ENCODE measurements at places on chromosomes 1 and 21.

GRCh38 chr1:215459136-215459535, 108.0 kb upstream of the KCTD3 start:
- DNase-seq: no peak

DNA sequence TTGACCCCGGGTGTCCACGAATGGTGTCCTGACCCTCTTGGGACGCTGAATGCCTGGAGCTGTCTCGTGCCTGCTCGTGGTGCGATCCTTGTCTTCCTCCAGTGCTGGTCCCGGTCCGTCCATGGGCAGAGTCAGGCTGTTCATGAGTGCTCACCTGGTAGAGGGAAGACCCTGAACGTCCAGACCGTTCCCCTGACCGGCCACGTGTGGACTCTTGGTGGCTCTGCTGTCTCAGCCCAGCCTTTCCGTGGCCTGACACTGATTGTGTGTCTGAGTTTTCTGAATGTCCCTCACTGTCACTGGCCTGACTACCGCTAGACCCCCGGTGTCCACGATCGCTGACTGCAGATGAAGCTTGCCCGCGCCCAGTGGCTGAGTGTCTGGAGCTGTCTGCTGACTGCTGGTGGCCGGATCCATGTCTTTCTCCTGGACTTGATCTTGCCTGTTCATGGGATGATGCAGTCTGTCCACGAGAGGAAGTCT, 11.7 kb downstream of the FLG start:
- no peak for DNase-seq

- DNase-seq: no peak
These were observed 5.4 kb downstream of the TPRG1L start for GRCh38 chr1:3630161-3630611.

DNA sequence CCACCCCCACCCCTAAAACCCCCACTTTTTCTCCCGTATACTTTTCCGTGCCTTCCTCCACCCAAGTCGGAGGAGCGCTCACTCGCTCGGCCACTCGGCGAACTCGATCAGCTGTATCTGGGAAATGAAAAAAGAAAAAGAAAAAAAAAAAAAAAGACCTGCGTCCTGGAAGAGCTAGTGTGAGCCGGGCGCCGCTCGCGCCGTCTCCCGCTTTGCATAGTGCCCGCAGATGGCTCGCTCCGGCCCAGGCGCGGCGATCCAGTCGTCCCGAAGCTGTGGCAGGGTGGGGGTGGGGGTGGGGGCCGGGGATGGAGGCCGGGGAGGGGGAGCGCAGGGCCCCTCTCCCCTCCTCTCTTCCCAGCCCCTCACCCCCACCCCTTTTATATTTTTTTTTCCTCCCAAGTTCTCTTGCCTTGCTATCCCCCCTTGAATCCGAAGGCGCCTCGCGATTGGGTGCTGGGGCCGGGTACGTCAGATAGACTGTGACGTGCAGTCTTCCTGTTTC, 299 bp upstream of the PROX1 start:
- DNase-seq: no peak

DNA sequence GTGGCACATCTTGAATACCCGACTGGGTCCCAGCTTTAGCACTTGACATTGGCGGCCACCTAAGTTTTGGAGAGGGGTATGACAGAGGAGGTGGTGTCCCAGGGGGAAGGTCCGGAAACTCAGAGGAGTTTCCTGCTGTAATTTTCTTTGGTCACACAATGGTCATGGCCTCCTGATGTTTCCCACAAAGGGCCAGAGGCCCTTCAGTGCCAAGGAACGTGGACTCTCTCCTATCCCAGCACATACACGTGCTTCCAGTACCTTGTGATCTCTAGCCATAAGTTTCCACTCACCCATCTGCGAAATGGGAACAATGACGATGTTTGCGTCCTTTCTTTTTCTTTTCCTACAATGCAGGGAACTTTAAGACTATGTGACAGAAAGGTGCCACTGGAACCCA, 13.2 kb downstream of the CAPN2 start:
- DNase-seq: no peak

DNA sequence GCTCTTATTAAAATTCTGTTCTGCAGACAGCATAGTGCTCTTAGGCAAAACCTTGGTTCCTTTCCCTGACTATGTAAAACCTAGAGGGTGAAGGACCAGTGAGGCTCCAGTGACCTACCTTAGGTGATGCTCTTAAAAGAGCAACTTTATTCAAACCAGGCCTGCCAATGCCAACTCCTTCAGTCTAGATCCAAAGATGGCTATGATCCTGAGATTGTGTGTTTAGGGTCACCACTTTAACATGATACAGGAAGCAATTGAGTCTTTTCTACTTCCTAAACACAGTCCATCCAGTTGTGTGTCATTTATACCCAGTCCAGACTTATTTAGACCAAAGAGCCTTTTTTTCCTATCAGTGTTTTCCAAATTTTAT, 10.8 kb downstream of the MCL1 start:
- DNase-seq: no peak

DNA sequence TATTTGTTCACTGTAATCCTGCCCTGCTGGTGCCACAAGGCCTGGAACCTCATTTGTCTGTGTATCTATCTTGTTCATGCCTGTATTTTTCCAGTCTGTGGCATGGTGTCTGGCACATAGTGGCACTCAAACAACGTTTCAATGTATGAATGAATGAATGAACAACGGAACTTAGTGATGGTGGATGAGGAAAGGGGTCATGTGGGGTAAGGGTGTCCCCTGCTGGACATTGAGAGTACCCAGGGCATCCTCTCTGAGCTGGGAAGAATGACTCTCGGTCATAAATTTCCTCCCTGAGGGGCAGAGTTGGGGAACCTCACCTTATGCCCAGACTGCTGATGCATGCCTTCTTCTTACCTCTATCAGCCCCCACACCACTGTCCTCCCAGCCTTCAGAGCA, 18.9 kb upstream of the ZNF683 start:
- DNase-seq: no peak

DNA sequence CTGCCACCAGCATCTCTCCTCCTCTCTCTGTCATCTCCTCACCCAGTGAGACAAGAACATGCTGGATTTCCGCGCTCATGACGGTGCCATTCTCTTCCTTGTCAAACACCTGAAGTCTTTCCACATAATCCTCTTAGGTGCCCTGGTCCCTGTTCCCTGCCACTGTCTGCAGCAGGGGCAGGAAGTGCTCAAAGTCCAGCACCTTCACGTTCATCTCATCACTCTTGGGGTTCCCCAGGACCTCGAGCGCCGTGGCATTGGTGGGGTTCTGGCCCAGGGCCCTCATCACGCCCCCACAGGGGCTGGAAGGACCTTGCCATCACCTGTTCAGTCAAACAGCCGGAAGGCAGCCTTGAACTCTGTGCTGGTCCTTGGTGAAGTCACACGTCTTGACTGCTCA, 9.1 kb upstream of the AGPAT3 start:
- DNase-seq: no peak

DNA sequence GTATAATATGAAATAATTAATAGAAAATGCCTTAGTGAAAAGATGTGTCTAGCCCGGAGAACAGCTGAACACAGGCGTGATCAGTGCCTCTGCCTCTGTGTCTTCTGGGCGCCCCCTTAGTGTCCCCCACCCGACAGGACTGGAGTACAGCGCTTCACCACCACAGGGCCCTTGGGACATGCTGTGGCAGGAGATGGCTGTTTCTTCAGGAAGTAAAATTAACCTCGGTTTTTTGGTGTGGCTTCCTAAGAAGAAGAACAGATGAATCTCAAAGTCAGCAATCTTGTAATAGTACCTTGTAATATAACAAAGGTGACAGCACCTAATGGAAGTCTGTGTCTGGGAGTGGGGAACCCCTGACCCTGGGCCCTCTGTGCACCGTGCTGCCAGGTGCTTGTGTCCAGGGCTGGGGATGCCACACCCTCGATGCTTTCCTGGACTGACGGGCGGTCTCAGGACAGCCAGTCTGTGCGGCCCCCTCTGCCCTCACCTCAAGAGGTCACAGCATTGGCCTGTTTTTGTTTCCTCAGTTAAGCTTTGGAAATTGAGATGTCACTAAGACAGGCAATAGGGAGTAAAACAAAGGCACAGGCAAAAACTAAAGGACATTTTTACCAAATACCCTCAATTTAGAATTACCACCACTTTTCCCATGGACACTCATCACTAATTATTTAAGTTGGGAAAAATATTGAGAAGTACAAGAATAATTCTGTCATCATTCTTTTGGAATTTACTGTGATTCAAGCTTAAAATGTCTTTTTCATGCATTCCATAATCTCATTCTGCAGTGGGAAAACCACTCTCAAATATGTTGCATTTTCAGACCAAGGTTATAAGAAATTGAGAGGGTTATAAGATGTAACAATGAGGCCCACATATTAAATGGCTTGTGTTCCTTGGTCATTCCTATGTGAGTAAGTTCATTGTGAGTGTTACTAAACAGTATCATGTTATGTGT, 79.3 kb downstream of the ADARB1 start:
- no peak for DNase-seq

- DNase-seq: no peak
These were observed 11.3 kb downstream of the SLC25A24 start for GRCh38 chr1:108188801-108189200.

- DNase-seq: no peak
These were observed 12.1 kb upstream of the CDK11B start for GRCh38 chr1:1670866-1671265.

GRCh38 chr1:206672844-206673758, 11.6 kb upstream of the MAPKAPK2 start:
- no peak for DNase-seq

- no peak for DNase-seq
These were observed 668.0 kb downstream of the LTN1 start for GRCh38 chr21:28324690-28325089.

- no peak for DNase-seq
These were observed at the start of gene SH2D2A for GRCh38 chr1:156816561-156817328. Gene SH2D2A, minus strand, starts transcription at chr1:156816848. Its CDS starts 140 bp downstream, at chr1:156816708.

- no peak for DNase-seq
These were observed 415.9 kb upstream of the TMPRSS15 start for GRCh38 chr21:18819507-18819906.

GRCh38 chr1:41891199-41891896, 27.4 kb downstream of the HIVEP3 start:
- DNase-seq: no peak

GRCh38 chr1:12772520-12772919, 1.0 kb upstream of the PRAMEF12 start:
- no peak for DNase-seq

DNA sequence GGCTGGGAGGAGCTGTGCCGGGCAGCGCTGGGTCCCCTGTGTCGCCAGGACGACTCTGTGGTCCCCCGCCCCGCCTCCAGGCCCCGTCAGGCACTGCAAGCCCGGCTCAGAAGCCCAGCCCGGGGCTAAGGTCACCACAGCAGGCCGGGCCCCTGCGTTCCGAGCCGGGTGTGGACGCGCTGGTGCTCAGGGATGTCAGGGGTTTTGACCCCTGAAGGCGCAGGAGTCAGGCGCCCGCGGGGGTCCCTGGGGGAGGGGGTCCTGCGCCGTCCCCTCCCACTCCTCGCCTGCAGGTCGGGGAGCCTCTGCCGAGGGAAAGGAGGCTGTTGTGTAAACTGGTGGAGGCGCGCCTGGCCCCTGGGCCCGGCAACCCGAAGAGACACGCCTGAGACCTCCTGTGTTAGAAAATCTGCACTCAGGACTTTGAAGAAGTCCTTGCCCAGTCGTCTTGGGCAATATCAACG, 23.7 kb upstream of the TMEM54 start:
- DNase-seq: no peak

DNA sequence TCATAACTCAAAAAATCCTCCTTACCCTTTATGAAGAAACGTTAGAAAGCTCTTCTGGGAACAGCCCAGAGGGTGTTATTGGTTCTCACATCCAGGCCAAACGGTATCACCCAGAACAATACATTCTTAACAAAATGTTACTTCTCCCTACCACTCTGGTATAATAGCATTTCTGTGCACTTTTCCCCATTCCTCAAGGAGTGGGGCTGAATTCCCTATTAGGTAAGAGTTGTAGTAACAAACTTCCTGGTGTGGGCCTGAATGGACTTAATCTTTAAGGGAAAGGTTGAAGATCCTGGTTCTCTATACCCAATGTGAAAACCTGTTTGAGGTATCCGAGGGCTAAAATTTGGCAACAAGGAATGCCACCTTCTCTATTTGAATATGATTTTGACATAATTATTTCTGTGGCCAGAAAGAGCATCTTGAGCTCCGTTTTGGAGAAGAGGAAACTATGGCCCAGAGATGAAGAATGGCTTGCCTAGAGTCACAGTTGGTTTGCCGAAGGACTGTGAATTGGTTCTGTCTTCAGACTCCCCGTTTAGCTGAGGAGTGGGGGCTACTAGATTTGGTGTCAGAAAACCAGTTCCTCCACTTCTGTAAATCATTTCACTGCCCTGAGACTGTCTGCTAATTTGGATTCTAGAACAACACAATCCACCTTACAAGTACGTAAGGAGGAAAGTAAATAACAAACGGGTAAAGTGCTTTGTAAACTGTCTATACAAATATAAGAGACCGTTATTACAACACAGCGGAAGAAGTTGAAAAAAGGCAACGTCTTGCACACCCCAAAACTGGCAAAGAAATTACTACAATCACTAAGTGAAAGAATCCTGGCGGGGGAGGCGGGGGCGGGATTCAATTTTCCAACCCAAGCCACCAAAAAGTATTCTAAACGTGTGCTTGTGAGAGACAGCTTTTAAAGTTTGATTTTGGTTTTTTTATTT, 2.3 kb downstream of the ANP32E start:
- no peak for DNase-seq

DNA sequence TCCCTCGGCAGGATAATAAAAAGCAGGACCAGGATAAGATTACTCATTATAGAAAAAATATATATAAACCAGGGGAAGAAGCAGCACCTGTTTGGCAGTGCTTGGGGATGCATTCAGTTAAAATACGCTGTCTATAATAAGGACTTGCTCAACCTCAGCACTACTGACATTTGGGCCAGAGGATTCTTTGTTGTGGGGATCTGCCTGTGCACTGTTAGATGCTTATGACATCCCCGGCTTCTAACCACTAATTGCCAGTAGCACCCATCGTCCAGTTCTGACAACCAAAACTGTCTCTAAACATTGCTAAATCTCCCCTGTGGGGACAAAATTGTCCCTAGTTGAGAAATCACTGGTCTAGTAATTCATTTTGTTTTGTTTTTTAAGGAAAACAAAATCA, 242.1 kb downstream of the SLC45A1 start:
- DNase-seq: no peak

DNA sequence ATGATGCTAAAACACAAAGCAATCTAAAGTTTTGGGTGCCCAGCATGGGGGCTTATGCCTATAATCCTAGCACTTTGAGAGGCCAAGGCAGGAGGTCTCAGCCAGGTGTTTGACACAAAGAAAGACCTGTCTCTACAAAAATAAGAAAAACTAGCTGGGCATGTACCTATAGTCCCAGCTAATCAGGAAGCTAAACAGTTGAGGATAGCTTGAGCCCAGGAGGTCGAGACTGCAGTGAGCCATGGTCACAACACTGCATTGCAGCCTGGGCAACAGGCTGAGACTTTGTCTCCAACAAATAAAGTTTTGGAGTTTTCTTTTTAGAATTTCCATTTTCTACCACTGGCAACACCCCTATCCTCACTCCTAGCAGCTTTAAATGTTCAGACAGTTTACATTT, 55.1 kb upstream of the GUCA2A start:
- no peak for DNase-seq
